ENCODE measurements at places on chromosomes 7 and 10.
A peak's percentile ranks its signal among the peaks of the same experiment; 100 is the strongest.

- peak; percentile 75 for DNase-seq
Observed at GRCh38 chr7:131327049-131327625, 539 bp upstream of the MKLN1 start.

DNA sequence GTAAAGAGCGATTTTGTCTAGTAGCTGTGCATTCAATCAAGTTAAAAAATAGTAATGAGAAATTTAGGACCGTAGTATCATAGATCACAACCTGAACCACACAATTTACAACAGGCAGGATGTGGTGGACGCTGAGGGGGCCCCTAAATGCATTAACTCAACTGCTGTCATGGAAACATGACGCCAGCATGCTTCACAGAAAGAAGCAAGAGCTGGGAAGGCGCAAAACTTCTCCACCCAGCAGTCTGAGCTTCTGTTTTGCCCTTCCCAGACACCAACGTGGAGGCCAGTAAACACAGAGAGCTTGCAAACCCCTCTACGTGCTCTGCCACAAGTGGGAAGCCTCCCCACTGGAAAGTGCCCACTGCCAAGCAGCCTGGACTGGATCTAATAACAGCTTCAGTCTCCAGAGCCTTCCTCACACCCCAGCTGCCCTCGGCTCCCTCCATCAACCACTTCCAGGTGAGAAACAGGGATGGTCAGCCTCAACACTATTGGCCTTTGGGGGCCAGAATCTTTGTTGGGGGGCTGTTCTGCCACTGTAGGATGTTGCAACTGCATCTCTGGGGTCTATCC lies 151.8 kb downstream of the SFMBT2 start:
- no peak for DNase-seq

DNA sequence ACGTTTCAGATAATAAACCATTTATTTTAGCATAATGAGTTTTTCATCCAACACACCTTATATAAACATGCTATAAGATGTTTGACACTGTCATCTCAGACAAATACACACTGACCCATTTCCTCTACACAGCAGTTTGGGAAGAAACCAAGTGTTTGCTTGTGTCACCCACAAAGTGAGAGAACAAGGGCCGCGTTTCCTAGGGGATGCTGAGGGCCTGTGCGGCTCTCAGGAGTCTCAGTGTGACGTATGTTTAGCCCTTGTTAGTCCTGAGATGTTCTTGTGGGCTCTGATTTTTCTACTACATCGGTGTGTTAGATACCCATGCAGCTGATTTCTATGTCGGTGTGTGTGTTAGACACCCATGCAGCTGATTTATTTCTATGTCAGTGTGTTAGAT lies 266.3 kb downstream of the DIP2C start:
- no peak for DNase-seq

DNA sequence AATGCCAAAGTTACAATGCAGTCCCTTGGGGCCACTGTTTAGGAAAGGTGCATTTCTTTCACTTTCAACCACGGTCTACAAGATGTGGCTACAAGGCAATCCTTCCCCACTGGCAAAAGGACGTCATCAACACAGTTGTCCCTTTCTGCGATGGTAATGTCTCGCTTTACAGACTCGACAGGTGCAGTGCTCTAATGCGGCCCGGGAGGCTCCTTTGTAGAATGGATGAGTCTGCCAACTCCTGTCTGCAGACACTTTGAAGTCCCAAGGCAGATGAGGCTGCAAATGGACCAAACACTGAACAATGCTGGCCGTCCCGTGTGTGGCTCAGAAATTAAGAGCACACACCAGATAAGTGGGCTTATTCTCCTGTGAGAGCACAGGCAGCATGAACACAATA lies 133.7 kb downstream of the PIP4K2A start:
- no peak for DNase-seq
